ENCODE measurements at places on chromosomes 2 and 18.
A peak's percentile ranks its signal among the peaks of the same experiment; 100 is the strongest.

DNA sequence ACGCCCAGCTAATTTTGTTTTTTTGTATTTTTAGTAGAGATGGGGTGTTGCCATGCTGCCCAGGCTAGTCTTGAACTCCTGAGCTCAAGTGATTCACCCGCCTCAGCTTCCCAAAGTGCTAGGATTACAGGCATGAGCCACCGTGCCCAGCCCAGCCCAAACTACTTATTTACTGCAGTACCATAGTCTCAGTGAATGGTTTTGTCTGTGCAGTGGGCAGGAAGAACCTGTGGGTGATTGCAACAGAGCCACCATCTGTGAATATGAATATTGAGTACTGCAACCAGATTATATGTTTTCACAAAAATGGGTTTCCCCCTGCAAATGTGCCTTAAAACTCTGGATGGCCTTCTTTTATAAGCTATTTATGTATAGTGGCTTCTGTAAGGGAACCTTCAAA is 9.1 kb downstream of the MPPE1 start:
- DNase-seq = no peak

GRCh38 chr18:47389210-47389609 is 137.8 kb upstream of the SKOR2 start:
- DNase-seq = no peak

- no peak for DNase-seq
Measured at GRCh38 chr18:57975805-57976204, 68.2 kb upstream of the NEDD4L start.

DNA sequence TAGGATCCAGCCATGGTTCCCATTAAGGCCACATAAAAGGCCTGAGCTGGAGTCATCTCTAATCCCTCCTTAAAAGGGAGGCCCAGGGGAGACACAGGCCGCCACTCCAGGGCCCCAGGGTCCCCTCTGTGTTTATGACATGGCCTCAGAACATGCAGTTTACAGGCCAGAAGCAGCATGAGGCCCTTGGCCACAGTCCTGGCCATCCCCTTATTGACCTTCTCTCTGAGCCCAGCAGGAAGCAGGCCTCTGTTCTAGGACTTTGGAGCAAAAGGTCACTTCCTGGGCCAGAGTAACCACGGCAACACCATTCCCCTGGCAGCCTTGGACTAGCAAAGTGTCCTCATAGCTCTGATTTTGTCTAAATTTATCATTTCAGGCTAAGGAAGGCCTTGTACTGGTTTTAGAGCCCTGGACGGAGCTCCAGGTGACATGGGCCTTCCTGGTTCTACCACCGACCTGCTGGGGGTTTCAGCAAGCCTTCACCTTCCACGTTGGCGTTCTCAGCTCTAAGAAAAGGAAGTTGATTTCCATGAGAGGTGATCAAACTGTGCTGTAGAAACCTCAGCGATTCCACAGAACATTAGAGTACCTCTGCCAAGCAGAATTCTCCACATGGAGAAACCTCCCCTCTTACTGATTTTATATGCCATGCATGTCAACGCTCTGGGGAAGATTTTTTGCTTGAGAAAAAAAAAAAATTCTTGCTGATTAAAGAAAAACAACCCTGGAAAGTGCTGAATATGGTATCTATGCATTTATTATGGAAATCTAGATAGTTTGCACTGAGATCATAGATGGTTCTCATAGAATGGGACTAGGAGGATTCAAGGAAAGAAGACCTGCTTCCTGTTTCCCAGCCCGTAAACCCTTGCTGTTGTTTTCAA is 53.7 kb downstream of the HS1BP3 start:
- no peak for DNase-seq

GRCh38 chr2:189337656-189338055 is 103.6 kb upstream of the WDR75 start:
- DNase-seq = peak; percentile 85
